Stomach (tissue), 19 donors: ENCODE measurements at places on chromosomes 11 and 22. TPM values are rescaled to one million over a fixed set of nuclear protein-coding genes. Genes with fewer than 3 reads are reported as not detected.

Gene MPZL3
- total RNA-seq: 2.9 TPM

Gene SCN3B
- total RNA-seq: not detected

Gene CTTN
- total RNA-seq: 280 TPM

Gene GAL
- total RNA-seq: not detected

Gene SCN4B
- not detected for total RNA-seq

Gene CAPN5
- 86.2 TPM for total RNA-seq

Gene WBP2NL
- total RNA-seq: not detected

Gene OR10D3
- total RNA-seq: not detected
